Cortex of kidney (tissue), 1 donor: ENCODE measurements at places on chromosomes 2 and 18.

DNA sequence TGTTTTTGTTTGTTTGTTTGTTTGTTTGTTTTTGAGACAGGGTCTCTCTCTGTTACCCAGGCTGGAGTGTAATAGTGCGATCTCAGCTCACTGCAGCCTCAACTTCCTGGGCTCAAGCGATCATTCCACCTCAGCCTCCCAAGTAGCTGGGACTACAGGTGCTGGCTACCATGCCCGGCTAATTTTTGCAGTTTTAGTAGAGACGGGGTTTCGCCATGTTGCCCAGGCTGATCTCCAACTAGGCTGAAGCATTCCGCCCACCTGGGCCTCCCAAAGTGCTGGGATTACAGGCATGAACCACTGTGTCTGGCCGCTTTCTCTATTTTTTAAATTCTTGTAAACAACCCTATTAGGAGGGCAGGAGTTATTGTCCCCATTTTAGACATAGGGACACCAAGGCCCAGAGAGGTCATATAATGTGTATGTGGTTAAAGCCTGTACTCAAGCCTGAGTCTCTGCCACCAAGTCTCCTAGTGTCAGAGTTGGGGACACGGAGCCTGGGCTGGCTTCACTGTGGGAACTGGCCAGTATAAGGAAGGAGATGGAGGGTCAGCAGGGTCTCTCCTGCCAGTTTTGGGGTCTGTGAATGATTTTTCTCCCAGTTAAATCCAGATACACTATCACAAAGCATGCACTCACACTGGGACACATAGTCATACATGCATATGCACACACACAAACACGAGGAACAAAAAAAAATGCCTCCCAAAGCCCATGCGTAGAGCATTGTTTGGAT is 27.5 kb upstream of the MCFD2 start:
- no peak for DNase-seq

DNA sequence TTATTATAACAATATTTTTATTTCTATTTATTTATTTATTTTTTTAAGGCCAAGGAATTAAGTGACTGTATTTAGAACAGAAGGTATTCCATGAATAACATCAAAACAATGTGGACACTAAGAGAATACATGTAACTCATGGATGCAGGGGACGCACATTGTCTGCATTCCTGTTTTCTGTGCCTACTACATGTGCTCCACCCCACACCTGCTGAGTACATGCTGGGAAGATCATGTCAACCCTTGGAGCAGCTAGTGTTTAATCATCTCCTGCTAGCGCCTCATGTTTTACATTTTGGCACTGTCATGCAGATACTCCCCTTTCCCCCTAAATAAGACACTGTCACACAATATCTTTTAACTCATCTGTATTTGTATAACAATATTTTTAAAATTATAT is 29.3 kb downstream of the DPYSL5 start:
- DNase-seq, result no peak

DNA sequence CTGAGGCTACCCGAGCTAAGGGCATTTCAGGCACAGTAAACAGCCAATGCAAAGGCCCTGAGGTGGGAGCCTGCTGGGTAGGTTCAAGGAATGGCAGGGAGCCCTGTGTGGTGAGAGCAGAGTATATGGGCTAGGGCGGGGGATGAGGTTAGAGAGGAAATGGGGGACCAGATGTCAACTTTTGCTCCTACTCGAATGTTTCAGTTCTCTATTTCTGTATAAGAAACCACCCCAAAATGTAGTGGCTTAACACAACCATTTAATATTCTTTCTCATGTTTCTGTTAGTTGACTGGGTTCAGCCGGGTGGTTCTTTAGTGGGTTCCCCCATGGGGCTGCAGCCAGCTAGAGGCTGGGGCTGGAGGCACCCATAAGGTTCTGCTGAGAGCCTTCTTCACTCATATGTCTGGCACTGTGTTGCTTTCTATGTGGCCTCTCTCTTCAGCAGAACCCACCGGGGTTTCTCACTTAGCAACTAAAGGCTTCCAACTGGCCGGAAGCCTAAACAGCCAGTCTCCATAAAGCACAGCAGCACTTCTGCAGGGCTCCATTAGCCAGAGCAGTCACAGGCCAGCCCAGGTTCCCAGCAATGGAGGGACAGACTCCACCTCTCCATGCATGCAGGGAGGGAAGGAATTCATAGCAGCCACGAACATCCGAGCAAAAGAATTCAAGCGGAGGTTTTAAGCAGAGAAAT is 5.6 kb upstream of the ATOH8 start:
- no peak for DNase-seq

GRCh38 chr18:62736077-62736855 is 20.9 kb downstream of the PHLPP1 start:
- no peak for DNase-seq

DNA sequence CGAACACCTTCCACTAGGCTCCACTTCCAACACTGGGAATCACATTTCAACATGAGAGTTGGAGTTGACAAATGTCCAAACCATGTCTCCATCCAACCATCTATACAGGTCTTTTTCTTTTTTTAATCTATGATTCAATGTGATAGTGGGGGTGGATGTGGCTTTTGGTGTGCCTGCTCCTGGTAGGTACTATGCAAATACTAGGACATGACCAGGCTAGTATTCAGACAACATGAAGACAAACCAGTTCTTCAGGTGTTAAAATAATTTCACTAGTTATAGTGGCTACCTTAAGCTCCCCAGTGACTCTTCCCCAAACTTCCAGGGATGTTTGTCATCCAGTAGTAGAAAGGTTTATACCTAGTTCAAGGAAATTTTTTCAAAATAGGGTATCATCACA is 387.5 kb downstream of the CDH2 start:
- no peak for DNase-seq

GRCh38 chr2:193561054-193561453 is 1366.3 kb upstream of the TMEFF2 start:
- DNase-seq, result no peak

GRCh38 chr2:107772353-107772752 is 54.3 kb upstream of the RGPD4 start:
- DNase-seq, result no peak

- no peak for DNase-seq
These were observed 25.6 kb downstream of the AP1S3 start for GRCh38 chr2:223811757-223812156.

GRCh38 chr18:56696966-56697365 is 45.8 kb downstream of the WDR7 start:
- DNase-seq, result no peak

- no peak for DNase-seq
These were observed 16.5 kb upstream of the ANKRD44 start for GRCh38 chr2:197327073-197327471.

DNA sequence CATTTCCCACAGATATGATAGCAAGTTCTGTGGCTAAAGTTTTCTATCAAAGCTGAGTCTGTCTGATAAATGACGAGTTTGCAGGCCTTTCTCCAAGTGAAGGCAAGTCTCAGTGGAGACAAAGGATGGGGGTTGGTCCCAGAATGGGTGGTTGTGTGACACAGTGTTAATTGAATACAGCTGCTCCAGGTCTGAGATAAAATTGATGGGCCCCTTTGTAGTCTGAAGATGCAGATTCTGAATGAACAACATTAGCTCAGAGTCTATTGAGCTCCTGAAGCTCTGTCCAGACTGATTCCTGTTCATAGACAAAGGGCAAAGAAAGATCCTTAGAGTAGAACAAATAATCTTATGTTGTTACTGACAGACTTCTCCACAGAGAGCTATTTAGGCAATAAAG is 296.9 kb upstream of the CYRIA start:
- DNase-seq, result no peak

GRCh38 chr2:12284487-12284886 is 432.2 kb upstream of the TRIB2 start:
- no peak for DNase-seq

DNA sequence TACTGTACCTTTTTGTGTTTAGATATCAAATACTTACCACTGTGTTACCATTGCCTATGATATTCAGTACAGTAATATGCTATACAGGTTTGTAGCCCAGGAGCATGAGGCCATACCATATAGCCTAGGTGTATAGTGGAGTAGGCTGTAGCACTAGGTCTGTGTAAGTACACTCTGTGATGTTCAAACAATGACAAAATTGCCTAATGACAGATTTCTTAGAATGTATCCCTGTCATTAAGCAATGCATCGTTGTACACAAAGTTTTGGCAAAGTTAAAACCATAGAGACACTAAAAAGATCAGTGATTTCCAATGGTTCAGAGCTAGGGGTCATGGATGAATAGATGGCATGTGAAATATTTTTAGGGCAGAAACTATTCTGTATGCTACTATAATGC is 415.5 kb downstream of the NCKAP5 start:
- no peak for DNase-seq

- no peak for DNase-seq
These were observed 39.9 kb upstream of the DARS1 start for GRCh38 chr2:136025057-136025973.

DNA sequence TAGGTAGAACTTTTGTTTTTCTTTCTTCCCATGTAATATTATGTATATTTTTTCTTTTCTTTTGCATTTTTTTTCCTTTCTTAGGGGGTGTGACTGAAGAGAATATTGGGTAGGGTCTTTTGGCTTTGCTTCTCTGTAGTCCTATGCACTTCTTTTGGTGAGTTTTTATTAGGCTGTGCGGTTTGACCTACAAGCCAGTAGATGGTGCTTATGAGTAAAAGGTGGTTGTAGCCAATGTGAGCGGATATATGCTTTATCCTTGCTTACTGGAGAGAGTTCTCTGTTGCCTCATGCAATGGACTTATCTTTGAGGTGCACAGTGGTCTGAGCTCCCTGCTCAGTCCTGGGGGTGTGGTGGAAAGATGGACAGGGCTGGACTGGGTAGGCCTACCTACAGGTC is 52.7 kb downstream of the DSEL start:
- DNase-seq, result no peak

DNA sequence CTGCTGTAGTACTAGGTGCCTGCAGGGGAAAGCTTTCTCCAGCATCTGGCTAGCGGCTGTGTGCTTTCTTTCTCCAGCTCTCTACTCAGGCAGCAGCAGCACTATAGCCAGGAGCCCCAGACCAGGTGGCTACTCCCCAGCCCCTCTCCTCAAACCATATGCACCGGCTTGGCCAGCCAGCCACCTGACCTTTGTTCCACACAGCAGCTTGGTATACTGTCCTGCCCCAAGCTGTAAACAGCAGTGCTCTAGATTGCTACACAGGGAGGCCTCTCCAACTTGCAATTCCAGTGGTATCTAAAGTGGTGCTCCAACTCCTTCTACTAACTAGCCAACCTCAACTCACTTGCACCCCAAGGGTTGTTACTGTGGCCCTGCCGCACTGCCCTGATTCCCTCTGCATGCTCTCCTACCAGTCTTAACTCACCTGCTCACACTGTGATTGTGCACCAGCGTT is 19.6 kb downstream of the LDAH start:
- no peak for DNase-seq

- no peak for DNase-seq
These were observed 53.5 kb downstream of the MBP start for GRCh38 chr18:77079088-77079487.

DNA sequence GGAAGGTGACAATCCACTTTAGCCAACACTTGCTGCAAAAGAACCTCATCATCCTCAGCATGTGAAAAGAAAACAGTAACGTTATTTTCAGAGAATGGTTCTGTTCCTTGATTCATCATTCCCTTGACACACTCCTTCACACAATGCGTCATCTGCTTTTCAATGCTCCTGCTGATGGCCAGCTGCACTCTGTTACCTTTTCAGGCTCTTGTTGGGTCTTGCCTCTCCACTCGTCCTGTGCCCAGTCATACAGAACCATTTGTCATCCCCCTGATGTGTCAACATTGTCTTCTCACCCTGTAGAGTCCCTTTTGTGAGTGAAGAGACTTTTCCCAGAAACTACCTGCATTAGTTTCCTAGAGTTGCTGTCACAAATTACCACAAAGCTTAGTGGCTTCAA is 12.2 kb upstream of the DTNA start:
- DNase-seq, result no peak

DNA sequence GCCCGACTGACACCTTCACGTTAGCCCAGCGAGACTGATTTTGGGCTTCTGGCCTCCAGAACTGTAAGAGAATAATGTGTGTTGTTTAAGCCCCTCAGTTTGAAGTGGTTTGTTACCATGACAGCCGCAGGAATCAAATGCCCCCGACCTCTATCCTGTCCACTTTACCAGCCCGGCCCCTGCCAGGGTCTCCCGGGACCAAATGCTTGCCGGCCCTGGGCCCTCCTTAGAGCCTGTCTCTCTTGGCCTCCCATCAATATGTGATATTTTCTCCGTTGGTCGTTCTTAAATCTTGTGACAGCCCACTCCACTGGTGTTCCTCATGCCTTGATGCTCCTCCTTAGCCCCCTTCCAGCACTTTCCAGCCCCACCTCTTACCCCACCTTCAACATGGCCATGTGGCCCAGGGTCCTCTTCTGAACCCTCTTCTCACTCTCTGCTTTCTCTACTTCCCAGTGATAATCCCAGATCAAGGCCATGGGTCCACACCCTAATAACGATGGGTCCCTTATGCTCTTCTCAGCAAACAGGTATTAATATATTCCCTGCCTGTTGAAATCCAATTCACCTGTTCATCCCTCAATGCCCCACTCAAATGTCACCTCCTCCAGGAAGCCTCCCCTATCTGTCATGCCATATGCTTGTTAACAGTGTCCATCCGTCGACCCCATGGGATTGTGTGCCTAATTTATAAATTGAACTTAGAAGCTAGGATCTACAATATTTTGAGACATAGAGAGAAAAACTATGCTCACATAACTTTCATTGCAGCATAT is 192.8 kb downstream of the ZFP36L2 start:
- no peak for DNase-seq

GRCh38 chr18:45317948-45318640 is 297.2 kb upstream of the SLC14A2 start:
- DNase-seq, result no peak

GRCh38 chr2:160289126-160289525 is 89.1 kb upstream of the ITGB6 start:
- DNase-seq, result no peak

DNA sequence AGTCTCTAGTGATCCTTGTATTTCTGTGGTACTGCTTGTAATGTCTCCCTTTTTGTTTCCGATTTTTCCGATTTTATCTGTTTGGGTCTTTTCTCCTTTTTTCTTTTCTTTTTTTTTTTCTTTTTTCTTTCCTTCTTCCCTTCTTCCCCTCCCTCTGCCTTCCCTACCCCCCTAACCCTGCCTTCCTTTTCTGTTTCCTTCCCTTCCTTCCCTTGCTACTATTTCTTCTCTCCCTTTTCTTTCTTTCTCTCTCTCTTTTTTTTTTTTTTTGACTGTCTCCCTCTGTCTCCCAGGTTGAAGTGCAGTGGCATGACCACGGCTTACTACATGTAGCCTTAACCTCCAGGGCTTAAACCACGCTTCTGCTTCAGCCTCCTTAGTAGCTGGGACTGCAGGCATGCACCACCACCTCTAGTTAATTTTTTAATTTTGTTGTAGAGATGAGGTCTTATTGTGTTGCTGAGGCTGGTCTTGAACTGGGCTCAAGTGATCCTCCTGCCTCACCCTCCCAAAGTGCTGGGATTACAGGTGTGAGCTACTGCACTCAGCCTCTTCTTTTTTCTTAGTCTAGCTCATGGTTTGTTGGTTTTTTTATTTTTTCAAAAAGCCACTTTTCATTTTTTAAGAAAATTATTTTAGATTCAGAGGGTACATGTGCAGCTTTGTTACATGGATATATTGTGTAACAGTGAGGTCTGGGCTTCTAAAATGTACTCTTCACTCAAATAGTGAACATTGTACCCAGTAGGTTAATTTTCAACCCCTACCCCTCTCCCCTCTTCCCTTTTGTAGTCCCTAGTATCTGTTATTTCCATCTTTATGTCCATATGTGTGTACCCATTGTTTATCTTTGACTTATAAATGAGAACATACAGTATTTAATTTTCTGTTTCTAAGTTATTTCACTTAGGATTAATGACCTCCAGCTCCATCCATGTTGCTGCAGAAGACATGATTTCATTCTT is 24.7 kb downstream of the CCDC138 start:
- DNase-seq, result no peak
